Immature natural killer cell (primary cell): ENCODE measurements at places on chromosomes 7 and 10. TPM values are rescaled to one million over a fixed set of nuclear protein-coding genes. Genes with fewer than 3 reads are reported as not detected.

Gene SPDYE5
- not detected for polyA plus RNA-seq

Gene MYO3A
- not detected for polyA plus RNA-seq

Gene FOXI2
- not detected for polyA plus RNA-seq

Gene PHKG1
- polyA plus RNA-seq = 0.16 TPM

Gene MRM2
- 33.1 TPM for polyA plus RNA-seq

Gene GNAT3
- polyA plus RNA-seq = not detected

Gene HPSE2
- not detected for polyA plus RNA-seq

DNA sequence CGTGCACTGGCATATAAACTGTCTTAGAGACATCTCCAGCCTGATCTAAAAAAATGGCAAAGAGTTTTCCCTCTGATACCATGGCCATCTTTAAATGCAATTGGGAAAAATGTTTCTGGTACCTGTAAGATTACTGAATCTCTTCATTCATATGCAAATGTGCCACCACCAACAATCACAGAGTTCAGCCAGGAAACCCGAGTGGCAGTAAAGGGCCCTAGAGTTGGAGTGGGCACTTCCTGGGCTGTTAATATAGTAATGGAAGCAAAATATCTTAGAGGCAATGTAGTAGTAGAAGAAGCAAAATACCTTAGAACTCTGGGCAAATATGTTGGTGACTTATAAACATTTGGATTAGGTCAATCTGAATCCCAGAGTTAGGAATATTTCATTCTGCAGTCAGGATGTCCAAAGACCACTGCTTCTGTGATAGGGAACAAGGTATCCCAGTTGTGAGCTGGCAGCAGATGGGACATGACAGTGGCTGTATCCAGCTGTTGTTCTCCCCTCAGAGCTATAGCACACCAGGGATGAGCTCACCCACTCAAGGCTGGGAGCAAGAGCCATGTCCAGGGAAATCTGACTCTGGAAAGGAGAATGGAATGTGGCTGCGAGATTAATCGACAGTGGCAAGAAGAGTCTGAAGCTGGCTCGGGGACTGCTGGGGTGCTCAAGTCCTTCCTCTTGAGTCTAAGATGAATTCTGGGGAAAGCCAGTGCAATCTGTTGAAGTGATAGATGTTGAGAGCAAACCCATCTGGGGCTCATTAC is 332.1 kb downstream of the PHTF2 start:
- no peaks in the 10 kb centered on the region for H3K36me3 ChIP-seq
- H3K27ac ChIP-seq = no peak overlapping the region
- H3K4me3 ChIP-seq = no peak overlapping the region
- no peaks in the 10 kb centered on the region for H3K4me1 ChIP-seq

DNA sequence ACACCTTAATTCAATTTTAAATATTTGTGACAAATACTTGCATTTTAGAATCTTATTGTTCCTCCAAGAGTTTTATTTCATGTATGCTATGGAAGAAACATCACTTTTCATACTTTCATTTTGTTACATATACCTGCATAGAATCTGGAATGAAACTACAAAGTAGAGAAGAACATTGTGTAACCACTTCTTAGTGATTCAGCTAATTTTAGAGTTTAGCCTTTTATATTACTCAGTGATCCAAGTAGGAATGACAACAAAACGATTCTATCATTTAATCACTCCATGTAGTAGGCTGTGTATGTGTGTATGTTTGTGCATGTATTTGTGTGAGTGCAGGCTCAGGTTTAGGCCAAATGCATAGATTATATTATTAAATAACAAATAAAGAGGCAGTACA is 14.4 kb upstream of the SEMA3A start:
- no peaks in the 10 kb centered on the region for H3K27me3 ChIP-seq
- DNase-seq = no peak
- H3K27ac ChIP-seq = no peak overlapping the region
- H3K4me1 ChIP-seq = no peaks in the 10 kb centered on the region
- H3K4me3 ChIP-seq = no peak overlapping the region

GRCh38 chr7:131197920-131198615 is 129.6 kb upstream of the MKLN1 start:
- H3K4me3 ChIP-seq = no peak overlapping the region
- no peak overlapping the region for H3K27ac ChIP-seq
- DNase-seq = no peak
- no peaks in the 10 kb centered on the region for H3K4me1 ChIP-seq
- no peaks in the 10 kb centered on the region for H3K27me3 ChIP-seq

GRCh38 chr7:130933919-130934318 is 199.9 kb upstream of the KLF14 start:
- no peak overlapping the region for H3K4me3 ChIP-seq
- H3K36me3 ChIP-seq = peaks cover 7% of the 10 kb centered on the region
- H3K27me3 ChIP-seq = peaks cover 13% of the 10 kb centered on the region
- DNase-seq = no peak
- H3K4me1 ChIP-seq = peaks cover 72% of the 10 kb centered on the region

DNA sequence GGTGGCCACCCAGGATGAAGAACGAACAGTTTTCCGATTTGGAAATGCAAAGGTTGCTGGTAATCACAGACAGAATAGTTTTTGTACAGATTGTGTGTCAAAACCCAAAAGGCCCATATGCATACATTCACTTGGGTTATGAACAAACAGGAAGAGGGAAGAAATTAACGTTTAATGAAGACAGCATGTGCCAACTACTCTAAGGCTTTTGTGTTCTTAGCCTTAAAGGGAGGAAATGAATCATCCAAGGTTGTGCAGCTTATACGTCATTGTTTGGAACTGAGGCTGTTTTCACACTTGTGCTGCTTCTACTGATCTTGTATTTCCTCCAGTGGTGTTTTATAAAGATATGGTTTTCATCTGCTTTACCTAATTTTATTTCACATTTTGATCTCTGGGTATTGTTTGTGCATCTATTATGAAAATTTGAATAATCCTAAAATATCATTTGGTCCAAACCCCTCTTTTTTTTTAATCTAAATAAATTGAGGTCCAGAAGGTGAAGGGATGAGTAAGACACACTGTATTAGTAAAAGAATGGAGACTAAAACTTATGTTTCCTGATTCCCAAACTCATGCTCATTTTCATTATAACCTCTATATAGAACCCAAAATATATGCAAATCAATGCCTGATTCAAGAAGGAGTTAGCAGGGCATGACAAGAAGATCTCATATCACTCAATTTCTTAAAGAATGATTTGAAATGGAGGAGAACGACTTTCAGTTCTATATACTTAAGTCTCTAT is 373.1 kb downstream of the THSD7A start:
- H3K4me3 ChIP-seq = no peak overlapping the region
- no peak overlapping the region for H3K27ac ChIP-seq
- H3K4me1 ChIP-seq = no peaks in the 10 kb centered on the region
- H3K27me3 ChIP-seq = no peaks in the 10 kb centered on the region

DNA sequence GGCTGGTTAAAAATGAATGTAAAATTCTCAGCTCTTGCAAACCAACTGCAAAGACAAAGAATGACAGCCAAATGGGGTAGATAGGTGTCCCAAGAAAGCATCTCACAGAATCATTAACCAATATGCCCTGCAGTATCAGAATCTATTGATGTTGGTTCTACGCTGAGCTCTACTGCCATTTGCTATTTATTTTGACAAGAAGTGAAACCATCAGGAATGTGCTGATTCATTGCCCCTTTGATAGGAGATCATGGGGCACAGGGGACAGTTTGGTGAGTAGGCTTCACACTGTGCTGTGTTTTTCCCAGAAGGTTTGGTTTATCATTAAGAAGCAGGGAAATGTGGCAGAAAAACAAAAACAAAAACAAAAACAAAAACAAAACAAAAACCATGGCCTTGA is 19.4 kb upstream of the CDC14C start:
- H3K27me3 ChIP-seq = no peaks in the 10 kb centered on the region
- no peak overlapping the region for H3K4me3 ChIP-seq
- no peak for DNase-seq

DNA sequence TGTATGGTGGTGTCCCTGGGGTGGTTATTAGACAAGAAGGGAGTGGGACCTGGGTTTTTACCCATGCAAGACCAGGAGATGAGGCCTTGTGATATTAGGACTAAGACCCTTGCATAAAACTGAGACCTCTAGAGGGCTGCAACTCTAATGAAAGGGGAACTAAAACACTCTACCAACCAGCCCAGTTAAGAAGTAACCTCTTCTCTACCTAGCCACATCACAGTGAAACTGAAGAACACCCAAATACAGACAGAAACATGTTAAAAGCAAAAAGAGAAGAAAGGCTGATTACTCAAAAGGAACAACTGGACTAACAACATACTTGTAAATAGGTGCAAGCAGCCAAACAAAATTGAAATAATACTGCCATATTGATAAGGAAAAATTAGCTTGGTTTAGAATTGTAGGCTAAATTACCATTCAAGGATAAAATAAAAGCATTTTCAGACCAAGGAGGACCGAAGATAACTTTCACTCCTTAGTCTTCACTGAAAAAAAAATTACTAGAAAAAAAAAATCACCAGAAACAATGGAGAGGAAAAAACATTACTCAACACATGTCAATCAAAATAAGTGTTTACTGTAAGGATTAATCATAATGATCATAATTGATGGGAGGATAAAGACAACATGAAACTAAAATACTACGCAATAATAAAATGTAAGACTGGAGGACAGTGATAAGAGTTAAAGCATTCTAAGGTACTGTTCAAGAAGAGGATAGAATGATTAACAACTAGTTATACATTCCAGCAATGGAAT is 27.6 kb downstream of the ERLIN1 start:
- no peak overlapping the region for H3K4me3 ChIP-seq
- no peak overlapping the region for H3K27ac ChIP-seq
- peaks cover 29% of the 10 kb centered on the region for H3K36me3 ChIP-seq
- DNase-seq = no peak
- H3K4me1 ChIP-seq = no peaks in the 10 kb centered on the region

DNA sequence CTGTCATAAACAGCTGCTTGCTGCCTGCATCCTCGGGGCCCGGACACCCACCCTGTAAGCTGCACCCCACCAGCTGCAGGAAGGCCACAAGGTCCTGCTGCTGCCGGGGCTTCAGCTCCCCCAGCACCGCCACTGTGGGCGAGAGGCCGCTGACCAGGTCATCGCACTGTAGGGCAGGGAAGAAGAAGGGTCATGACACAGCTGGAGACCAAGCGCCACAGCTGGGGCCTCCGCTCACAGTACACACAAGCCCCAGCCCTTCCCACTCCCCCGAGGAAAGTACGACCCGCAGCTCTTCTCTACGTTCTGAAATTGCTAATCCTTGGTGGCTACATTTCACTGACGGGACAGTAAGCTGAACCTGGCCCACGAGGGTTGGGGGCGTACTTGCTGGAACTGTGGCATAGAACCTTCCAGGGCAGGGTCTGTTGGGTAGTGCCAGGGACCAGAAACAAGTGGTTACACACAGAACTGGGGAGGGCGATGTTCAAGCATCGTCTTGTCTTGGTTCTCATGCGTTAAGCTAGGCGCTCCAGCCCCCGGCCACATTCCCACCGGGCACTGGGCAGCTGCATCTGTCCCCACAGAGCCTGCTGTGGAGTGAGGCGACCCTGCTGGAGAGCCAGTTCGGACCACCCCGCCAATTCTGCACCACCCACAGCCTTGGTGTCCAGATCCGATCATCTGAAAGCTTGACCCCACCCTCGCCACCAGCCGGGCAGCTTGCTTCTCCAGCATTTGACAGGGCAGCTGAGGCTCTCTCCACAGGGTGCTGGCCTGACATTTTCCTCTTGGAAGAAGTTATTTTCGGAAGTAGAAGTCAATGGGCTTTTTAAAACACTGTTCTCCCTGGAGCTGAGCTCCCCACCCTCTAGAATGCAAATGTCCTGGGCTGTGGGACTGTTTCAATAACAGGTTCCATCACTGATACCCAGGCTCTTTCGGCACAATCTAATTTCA is 50.8 kb downstream of the GSDME start:
- H3K27ac ChIP-seq = no peak overlapping the region
- no peak for DNase-seq
- H3K4me3 ChIP-seq = no peak overlapping the region
- H3K36me3 ChIP-seq = no peaks in the 10 kb centered on the region

DNA sequence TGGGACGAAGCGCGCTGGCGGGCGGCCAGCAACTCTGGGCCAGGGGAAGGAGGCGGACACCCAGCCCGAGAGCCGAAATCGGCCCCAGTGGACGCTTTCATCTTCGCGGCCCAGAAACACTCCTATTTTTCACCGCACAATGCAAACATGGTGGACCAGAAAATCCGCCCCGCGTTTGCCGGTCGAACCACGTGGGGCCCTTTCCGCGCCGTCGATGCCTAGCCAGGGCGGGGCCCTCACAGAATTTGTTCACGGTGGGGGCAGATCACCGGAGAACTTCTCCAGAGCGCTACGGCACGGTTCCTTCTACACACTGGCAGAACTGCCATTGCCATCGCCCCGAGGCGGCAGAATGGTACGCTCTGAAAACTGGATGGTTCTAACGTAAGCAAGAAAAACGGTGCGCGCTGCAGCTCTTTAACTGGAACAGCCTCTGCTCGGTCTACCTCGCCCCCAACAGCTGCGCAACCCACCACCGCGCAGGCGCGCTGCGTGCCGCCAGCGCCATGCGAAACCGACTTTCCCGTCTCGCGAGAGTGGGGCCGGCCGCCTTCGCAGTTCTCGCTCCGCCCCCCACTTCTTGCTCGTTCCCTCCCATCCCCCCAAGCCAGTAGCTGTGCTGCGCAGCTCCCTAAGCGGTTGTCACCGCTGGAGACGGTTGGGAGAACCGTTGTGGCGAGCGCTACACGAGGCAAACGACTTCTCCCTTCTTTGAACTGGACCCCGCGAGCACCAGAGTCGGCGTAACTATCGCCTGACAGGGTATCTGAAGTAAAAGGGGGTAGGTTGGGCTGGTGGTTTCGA is at the start of gene HNRNPH3:
TSS of gene HNRNPH3 (plus strand) at position 610 of the 804 bp plus-strand sequence. CDS start 5,158 bp downstream, outside the sequence.
- peaks cover 4% of the 10 kb centered on the region for H3K27me3 ChIP-seq
- DNase-seq = peak; percentile 98
- peak within 1 kb of the TSS; percentile 99 for H3K4me3 ChIP-seq
- peak within 1 kb of the TSS; percentile 97 for H3K27ac ChIP-seq
- peaks cover 52% of the 10 kb centered on the region for H3K4me1 ChIP-seq
- no peaks in the 10 kb centered on the region for H3K36me3 ChIP-seq

DNA sequence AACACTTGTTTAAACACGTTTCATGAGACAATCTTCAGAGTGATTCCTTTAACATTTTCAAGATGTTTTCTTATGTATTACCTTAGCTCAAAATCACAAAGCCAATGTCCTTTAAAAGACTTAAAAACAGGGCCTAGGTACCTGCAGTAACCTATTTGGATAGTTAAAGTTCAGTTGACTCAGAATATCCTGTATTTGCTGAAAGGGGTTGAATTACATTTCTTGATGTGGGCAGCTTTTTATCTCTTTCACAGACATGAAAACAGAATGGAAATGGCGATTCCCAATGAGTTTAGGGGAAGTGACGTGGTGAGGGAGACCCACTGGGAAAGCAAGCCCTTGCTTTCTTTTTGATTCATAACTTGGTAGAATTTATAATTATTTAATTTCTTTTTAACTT is 324.4 kb upstream of the AOAH start:
- peaks cover 5% of the 10 kb centered on the region for H3K36me3 ChIP-seq
- H3K27me3 ChIP-seq = peaks cover 2% of the 10 kb centered on the region
- no peak for DNase-seq
- H3K4me3 ChIP-seq = no peak overlapping the region
- H3K27ac ChIP-seq = peak overlapping the region; percentile 26

GRCh38 chr10:58180666-58181065 is 87.0 kb downstream of the IPMK start:
- no peak overlapping the region for H3K27ac ChIP-seq
- no peak overlapping the region for H3K4me3 ChIP-seq
- peaks cover 10% of the 10 kb centered on the region for H3K27me3 ChIP-seq
- no peaks in the 10 kb centered on the region for H3K4me1 ChIP-seq
- no peak for DNase-seq
